Adrenal gland (tissue), 19 donors: ENCODE measurements at places on chromosomes 1 and 21. TPM values are rescaled to one million over a fixed set of nuclear protein-coding genes. Genes with fewer than 3 reads are reported as not detected.

GRCh38 chr1:216020743-216021345 lies 402.4 kb downstream of the USH2A start:
- no peak overlapping the region for H3K4me3 ChIP-seq
- no peaks in the 10 kb centered on the region for H3K4me1 ChIP-seq
- H3K27me3 ChIP-seq: no peaks in the 10 kb centered on the region
- H3K27ac ChIP-seq: no peak overlapping the region

- H3K4me3 ChIP-seq: no peak overlapping the region
- no peak for DNase-seq
- H3K27ac ChIP-seq: no peak overlapping the region
- peaks cover 62% of the 10 kb centered on the region for H3K4me1 ChIP-seq
- no peaks in the 10 kb centered on the region for H3K27me3 ChIP-seq
- no peaks in the 10 kb centered on the region for H3K36me3 ChIP-seq
These were observed 276.0 kb downstream of the TM2D1 start for GRCh38 chr1:61448914-61449313.

GRCh38 chr1:5739561-5740078 lies 252.6 kb downstream of the NPHP4 start:
- no peaks in the 10 kb centered on the region for H3K4me1 ChIP-seq
- no peak overlapping the region for H3K27ac ChIP-seq
- no peaks in the 10 kb centered on the region for H3K36me3 ChIP-seq
- DNase-seq: no peak
- H3K4me3 ChIP-seq: no peak overlapping the region

GRCh38 chr1:183473217-183473536 lies 878 bp downstream of the SMG7 start:
- H3K4me3 ChIP-seq: no peak overlapping the region
- peak overlapping the region; percentile 98 for H3K27ac ChIP-seq
- H3K4me1 ChIP-seq: peaks cover 7% of the 10 kb centered on the region
- no peaks in the 10 kb centered on the region for H3K27me3 ChIP-seq
- no peak for DNase-seq

OR2T29 gene
- total RNA-seq: not detected

DNA sequence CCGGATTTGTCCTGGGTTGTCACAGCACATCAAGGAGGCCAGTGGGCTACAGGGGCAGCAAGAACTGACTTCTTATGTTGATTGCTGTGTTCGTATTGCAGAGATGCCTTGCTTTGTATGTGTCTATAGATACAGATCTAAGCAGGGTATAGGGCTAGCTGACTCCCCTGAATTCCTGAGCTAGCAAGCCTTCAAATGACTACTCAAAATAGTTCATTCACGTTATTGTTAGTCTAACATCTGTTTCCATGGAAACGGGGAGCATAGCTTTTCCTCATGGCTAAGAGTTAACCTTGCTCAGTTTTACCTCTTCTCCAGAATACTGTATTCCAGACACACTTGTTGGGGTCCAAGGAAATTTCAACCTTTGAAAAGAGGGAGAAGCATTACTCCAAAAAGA lies 24.1 kb downstream of the TRIM45 start:
- H3K4me3 ChIP-seq: no peak overlapping the region
- H3K36me3 ChIP-seq: no peaks in the 10 kb centered on the region
- H3K27me3 ChIP-seq: no peaks in the 10 kb centered on the region
- peaks cover 18% of the 10 kb centered on the region for H3K4me1 ChIP-seq

DNA sequence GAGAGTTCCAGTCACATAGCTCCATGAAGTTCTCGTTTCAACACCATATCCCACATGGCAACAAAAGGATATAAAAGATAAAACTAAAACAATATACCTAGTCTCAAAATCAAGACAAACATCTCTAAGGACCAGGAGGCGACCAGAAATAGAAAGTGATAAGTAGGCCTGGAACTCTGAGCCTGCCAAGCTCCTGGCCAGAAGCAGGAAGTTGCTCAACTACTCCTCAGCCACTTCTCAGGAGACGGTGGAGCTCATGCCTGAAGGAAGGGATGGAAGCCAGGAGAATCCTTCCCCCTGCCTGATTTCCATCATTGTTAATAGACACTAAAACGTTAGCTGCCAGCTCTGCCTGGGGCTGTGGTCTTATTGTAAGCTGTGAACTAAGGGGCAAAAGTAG lies 94.7 kb downstream of the DISP1 start:
- peak; percentile 67 for DNase-seq
- H3K4me1 ChIP-seq: no peaks in the 10 kb centered on the region
- H3K36me3 ChIP-seq: no peaks in the 10 kb centered on the region
- H3K27me3 ChIP-seq: no peaks in the 10 kb centered on the region
- H3K4me3 ChIP-seq: no peak overlapping the region

GRCh38 chr1:94301186-94301585 lies 63.8 kb upstream of the ARHGAP29 start:
- no peaks in the 10 kb centered on the region for H3K4me1 ChIP-seq
- no peak for DNase-seq
- no peaks in the 10 kb centered on the region for H3K27me3 ChIP-seq
- H3K27ac ChIP-seq: no peak overlapping the region

GRCh38 chr21:42655796-42656770 lies 2.7 kb downstream of the PDE9A start:
- no peaks in the 10 kb centered on the region for H3K36me3 ChIP-seq
- peaks cover 15% of the 10 kb centered on the region for H3K4me1 ChIP-seq
- H3K27ac ChIP-seq: no peak overlapping the region
- H3K4me3 ChIP-seq: no peak overlapping the region

- no peak for DNase-seq
- H3K4me3 ChIP-seq: no peak overlapping the region
- H3K36me3 ChIP-seq: no peaks in the 10 kb centered on the region
- no peak overlapping the region for H3K27ac ChIP-seq
These were observed 258.0 kb downstream of the KCNJ6 start for GRCh38 chr21:37658121-37658816.

- H3K4me3 ChIP-seq: no peak overlapping the region
- H3K27me3 ChIP-seq: no peaks in the 10 kb centered on the region
- DNase-seq: no peak
- H3K36me3 ChIP-seq: no peaks in the 10 kb centered on the region
- H3K27ac ChIP-seq: no peak overlapping the region
These were observed 44.3 kb upstream of the WNT2B start for GRCh38 chr1:112464501-112464900.

LDLRAD1 gene
- total RNA-seq: 2.9 TPM

RXFP4 gene
- total RNA-seq: not detected

MPZL1 gene
- 50.1 TPM for total RNA-seq

TEX38 gene
- not detected for total RNA-seq

FLG2 gene
- not detected for total RNA-seq

DNA sequence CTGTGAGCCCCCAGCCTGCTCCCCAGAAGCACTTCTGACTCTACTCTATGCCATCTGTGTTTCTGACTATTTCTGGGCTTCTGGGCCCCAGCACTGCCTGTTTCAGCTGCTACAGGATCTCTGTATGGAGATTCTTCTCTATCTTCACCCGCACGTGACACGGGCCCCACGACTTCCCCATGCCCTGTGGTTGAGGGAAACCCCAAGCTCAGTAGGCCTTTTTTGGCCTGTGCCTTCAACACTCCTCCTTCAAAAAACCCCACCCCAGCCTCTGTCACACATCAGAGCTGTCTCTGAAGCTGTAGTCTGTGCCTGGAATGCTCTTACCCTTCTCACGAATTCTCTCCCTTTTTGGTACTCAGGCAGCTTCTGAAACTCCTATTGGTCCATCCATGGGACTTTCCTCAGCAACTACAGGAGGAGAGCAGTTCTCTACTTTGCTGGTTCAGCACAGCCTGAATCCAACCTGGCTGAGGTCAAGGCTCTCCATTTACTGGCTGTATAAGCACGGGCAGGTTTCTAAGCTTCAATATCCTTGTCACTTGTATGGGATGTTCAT lies 2.0 kb upstream of the NID1 start:
- DNase-seq: peak; percentile 79
- H3K4me3 ChIP-seq: no peak overlapping the region
- H3K27me3 ChIP-seq: no peaks in the 10 kb centered on the region
- peak overlapping the region; percentile 90 for H3K27ac ChIP-seq
- H3K36me3 ChIP-seq: no peaks in the 10 kb centered on the region

DCST1 gene
- total RNA-seq: not detected

DNA sequence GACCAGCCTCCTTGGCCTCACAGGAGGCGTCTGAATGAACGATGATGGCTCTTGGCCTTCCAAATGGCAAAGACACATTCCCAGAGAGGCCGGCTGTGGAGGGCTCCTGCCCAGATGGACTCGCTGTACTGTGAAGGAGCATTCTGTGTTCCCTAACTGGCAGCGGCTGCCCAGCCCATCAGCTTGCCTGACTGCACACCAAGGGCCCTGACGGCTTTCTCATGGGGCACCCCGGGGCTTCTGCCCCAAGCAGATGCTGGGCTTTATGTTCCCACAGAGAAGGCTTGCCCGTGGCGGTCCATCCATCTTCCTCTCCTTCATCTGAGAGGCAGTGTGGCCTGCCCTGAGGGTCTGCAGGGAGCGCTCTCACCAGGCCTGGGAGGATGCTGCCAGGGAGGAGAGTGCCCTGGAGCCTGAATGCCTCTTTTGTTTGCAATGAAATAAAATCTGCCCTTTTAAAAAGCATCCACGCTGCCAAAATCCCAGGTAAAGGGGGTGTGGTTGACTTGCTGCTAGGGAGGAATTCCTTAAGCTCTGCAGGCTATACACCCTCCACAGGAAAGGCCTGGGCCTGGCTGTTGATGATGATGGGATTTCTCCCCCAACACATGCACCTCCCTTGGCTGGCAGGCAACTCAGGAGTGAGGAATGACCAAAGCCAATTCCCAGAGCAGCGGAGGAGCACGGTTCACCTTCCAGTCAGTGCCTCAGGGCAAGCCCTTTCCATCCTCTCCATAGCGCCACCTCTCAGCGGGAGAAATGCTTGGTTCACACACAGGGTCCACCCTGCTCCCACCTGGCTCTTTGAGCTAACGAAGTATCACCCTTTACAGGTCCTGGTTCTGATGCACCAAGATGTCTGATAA lies 84.6 kb upstream of the SSX2IP start:
- no peak overlapping the region for H3K4me3 ChIP-seq
- DNase-seq: no peak
- no peak overlapping the region for H3K27ac ChIP-seq

DNA sequence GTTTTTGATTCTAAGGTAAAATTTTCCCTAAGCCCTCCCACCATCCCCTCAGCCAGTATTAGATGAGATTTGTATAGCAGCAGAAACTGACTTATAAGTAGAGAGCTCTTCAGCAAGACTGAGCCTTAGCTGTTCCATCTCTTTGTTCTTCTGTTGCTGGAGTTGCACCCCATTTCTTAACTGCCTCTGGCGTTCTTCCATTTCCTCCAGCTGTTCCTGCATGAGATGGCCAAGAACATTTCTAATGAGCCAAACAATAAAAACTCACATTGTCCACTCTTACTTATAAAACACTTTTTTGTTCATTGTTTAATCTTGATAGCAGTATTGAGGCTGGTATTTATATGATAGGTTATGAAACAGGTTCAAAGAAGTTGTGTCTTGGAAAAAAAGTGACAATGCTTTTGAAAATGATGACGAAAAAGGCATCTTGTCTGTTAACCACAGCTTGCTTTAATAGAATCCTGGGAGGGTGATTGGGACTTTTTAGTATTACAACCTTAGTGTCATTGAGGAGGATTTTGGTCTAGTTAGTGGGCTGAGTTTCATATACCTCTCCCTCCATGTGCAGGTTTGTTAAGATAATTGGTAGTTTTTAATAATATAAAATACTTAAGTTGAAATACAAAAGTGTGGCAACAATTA lies 18.3 kb downstream of the SYNC start:
- H3K4me3 ChIP-seq: no peak overlapping the region
- peaks cover 24% of the 10 kb centered on the region for H3K4me1 ChIP-seq
- H3K27me3 ChIP-seq: no peaks in the 10 kb centered on the region
- DNase-seq: peak; percentile 58
- no peak overlapping the region for H3K27ac ChIP-seq
